ENCODE measurements at places on chromosomes 7 and 10.
A peak's percentile ranks its signal among the peaks of the same experiment; 100 is the strongest.

DNA sequence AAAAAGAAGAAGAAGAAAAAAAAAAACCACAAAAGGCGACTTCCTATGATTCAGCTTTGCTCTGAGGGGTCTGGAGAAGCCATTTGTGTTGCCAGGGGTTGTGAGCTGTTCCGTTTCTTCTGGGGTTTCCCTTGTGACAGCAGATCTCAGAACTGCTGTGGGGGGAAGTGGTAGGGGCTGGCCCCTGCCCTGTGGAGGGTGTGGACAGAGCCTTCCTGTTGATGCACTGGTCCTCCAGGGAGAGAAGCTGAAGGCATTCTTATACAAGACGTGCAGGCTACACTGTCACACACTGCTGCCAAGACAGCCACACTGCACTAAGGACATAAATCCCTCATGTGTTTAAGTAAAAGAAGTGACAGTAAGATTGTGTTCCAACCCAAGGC, 17.3 kb upstream of the CSGALNACT2 start:
- DNase-seq, result no peak

DNA sequence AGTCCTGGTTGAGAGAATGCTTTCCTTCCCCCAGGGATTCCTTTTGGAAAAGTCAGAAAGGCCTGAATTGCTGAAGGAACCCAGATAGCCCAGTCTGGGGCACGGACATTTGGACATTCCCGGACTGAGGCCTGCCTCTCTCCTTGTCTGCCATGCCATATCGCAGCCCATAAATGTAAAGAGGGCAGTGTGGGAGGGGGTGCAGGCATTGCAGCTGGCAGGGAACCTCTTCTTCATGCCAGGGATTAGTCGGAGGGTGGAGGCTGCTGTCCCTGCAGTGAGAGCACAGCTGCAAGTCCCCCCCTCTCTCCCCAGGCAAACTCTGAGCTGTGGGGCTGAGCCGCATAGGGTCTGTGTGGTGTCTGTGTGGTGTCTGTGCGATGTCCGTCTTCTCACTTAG, 486.0 kb upstream of the MKI67 start:
- no peak for DNase-seq

DNA sequence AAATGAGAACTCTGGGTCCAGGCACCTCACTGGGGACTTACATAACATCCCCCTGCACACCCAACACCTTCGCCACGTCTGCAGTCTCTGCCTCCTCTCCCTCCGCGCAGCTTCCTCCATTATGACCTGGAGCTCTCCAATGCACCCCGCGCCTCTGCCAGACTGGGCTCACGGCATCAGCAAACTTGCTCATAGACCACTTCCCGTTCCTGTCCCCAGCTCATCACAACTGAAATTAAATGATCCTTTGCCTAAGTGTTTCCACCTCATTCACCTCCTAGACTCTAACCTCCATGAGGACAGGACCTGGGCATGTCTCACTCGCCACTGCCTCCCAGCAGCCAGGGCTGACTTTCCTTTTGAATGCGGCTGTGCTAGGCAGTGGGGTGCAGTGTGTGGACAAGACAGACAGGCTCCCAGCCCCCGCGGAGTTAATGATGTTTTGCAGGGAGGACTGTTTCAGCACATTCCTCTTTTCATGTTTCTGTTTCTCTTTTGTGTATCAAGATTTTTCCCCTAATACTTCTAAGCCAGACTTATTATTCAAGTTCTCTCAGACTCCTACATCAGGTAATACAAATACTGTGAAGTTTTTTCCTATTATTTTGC, 18.8 kb downstream of the CHST15 start:
- no peak for DNase-seq

DNA sequence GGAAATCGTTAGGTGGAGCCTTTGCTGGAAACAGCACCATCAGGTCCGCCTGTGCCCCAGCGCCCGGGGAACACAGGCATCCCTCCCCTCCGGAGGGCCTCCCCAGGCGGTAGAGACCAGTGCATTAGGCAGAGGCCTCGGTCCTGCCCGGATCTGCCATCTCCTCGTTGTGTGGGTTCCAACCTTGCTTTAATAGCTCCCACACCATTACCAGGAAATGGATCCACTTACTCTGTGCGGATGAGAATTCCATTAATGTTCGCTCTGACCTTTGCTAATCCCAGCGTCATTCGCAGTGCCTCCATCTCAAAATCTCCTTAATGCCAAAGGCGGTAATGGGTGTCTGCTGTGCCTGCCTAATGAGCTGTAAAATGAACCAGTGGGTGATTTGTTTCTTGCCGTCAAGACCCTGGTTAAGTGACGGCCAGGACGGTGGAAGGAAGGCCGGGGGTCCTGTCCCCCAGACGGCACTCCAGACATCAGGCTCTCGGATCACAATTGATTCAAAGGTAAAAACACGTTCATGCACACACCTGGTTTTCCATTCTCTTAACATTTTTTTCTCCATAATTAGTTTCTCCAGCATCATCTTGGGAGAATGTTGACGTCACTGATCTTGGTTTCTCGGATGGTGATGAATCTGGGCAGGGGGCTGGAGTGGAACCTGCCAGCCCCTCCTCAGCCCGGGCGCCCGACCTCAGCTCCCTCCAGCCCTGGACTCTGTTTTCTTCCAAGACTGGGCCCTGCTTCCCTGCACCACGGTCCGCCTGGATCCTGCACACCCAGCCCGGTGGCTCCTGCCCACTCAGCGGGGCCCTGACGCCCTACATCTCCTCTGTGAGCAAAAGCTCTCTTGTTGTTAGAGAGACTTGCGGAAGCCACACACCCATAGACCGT, 22.8 kb upstream of the FAM20C start:
- no peak for DNase-seq

GRCh38 chr10:67225226-67225625, 299.4 kb downstream of the LRRTM3 start:
- DNase-seq, result no peak

GRCh38 chr10:106897719-106898118, 266.8 kb downstream of the SORCS1 start:
- DNase-seq, result no peak

DNA sequence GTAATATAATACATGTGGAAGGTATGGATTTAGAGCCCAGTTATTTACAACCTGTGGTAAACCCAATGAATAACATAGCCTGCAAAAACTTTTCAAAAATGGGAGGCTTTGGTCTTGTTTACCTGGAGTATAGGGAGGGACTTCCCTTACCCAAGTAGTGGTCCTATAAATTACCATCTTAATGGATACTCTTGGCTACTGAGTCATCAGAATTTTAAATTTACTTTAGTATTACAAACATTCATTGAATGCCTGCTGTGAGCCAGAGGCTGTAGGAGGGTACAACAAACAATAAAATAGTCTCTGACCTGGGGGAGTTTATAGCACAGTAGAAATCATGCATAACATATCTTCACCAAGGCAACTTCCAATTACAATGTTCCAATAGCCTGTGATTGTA, 365.1 kb downstream of the BBS9 start:
- peak; percentile 8 for DNase-seq
